ENCODE measurements at places on chromosomes 11 and 22.
A peak's percentile ranks its signal among the peaks of the same experiment; 100 is the strongest.

GRCh38 chr11:57057561-57057960, 68.8 kb downstream of the OR5AK2 start:
- no peak for DNase-seq

GRCh38 chr11:100932474-100933100, 197.0 kb downstream of the PGR start:
- DNase-seq = no peak

DNA sequence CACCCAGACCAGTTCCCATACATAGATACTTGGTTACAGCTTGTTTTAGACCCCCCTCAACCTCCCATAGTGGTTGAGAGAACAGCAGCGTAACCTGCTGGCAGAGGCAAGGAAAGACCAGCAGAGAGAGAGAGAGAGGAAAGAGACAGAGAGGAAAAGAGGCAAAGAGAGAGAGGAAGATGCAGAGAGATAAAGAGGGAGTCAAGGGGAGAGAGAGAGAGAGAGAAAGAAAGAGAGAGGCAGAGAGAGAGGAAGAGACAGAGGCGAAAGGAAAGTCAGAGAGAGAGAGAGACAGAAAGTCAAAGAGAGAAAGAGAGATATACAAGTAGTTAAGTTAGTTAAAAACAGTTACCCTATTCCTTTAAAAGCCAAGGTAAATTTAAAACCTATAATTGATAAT, 52.5 kb downstream of the NEU3 start:
- no peak for DNase-seq

DNA sequence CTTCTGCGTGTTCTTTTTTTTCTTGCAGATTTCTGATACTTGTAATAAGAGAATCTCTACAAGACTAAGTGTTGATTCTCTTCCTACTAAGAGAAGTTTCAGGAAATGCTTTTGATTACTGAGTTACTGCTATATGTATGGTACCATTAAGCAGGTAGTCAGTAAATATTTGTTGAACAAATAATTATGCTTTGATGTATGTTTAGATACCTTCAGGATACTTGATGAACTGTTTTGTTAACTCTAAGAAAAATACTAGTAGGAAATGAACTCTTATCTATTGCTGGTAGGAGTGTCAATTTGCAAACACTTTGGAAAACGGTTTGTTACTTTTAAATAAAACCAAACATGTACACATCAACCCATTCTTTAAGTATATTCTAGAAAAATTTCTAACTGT, 90.6 kb downstream of the TMEM135 start:
- DNase-seq = no peak

DNA sequence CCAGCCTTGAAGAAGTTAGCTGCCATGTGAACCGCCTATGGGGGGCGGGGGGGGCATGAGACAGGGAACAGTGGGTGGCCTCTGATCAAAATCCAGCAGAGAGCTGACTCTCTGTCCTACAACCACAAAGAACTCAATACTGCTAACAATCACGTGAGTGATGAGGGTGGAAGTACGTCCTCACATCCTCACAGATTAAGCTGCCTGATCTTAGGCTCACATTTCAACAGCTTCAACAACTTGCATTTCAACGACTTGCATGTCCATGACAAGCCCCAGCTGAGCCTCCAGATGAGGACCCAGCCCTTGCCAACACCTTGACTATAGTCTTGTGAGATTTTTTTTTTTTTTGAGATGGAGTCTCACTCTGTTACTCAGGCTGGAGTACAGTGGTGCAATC, 51.6 kb downstream of the CLMP start:
- DNase-seq = peak; percentile 23

GRCh38 chr11:45385423-45385822, 99.3 kb upstream of the SYT13 start:
- no peak for DNase-seq

- DNase-seq = no peak
Measured at GRCh38 chr11:12123273-12123672, 12.9 kb downstream of the MICAL2 start.

DNA sequence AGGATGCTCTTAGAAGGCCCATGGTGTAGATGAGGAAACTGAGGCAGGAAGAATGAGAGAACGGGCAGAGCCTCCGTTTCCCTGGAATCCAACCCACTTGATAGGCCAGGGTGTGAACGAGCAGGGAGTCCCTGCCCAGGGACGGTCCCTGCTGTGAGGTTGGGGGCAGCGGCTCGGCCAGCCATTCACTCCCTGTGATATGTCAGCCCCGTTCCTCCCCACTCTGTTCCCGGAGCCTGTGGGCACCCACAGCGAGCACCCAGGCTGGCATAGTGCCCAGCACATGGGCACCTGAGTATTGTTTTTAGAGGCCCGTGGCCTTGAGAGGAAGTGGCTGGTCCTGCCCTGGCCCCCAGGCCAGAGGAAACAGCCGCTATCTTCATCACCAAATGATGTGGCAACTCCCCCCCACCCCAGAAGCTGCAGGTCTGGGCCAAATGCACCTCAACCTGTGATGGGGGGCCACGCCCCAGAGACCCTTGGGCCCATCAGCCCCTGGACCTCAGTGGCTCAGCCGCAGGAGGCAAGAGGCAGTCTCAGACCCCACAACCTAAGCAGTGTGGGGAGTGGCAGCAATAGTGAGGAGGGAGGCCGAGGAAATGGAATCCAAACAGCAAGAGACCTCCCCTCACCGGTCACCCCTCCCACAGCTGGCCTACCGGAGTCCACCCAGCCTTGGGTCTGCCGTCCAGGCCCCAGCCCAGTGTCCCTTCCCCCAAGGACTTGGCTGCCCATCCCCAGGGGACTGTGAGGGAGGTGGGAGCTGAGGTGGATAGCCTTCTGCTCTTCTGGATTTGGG, 2.1 kb downstream of the ALDH3B1 start:
- no peak for DNase-seq

GRCh38 chr11:133064152-133064877, 468.0 kb downstream of the OPCML start:
- DNase-seq = no peak

GRCh38 chr22:17570851-17571631, 7.7 kb downstream of the SLC25A18 start:
- no peak for DNase-seq

- no peak for DNase-seq
Measured at GRCh38 chr11:116035977-116036376, 531.8 kb upstream of the CADM1 start.

DNA sequence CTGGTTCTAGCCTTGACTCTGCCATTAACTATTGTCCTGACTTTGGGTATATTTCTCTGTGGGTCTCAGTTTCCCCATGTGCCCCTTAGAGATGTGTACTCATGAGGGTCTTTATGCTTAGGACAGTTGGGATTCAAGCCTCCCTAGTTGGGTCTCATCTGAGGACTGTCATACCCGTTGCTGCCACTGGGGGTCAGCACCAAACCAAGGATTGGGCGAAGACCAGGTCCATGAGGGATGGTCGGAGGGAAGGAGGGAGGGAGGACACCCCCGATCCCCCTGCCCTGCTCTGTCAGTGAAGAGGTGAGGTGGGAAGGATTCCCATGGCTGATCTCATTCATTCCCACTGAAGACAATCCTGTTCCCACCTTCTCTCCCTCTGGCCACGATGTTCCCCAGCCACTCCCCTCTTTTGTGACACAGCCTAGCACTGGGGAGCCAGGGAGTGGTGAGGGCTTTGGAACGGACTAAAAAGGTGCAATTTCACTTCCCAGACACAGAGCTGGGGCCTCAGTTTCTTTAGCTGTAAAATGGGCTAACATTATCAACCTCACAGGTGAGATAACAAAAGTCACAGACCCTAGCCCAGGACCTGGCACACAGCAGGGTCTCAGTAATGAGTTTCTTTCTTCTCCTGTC, 12.4 kb upstream of the KLHL35 start:
- peak; percentile 60 for DNase-seq

DNA sequence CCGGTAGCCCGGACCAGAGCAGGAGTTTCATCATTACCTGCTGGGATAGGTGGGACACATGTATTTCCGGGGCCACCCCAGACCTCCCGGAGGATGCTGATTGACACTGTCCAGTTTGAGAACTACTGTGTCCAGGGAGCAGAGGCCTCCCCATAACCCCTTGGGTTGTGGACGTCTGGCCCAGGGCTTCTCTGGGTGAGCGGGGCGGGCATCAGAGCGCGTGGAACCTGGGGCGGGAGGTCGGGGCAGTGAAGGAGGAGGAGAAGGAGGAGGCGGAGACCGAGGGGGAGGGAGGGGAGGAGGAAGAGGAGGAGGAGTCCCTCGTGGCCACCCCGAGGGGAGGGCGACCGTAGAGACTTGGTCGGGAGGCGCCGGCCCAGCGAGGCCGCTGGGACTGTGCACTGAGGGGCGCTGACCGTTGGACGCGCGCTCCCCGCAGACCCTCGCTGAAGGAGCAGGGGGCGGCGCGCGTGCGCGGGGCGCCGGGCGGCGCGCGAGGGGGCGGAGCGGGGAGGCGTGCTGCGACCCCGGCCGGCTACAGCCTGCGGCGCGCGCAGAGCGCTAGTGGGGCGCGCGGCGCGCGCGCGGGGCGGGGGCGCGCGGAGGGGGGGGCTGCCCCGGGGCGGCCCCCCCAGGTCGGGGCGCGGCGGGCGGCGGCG, at the start of gene GRK3:
Gene GRK3 (plus strand): TSS at position 356 of the 659 bp plus-strand sequence. CDS start 366 bp downstream, outside the sequence.
- DNase-seq = peak; percentile 75

Data from inflammatory macrophage (primary cell).